Thoracic aorta (tissue), 2 donors: ENCODE measurements at places on chromosomes 12 and 14. TPM values are rescaled to one million over a fixed set of nuclear protein-coding genes. Genes with fewer than 3 reads are reported as not detected.

DNA sequence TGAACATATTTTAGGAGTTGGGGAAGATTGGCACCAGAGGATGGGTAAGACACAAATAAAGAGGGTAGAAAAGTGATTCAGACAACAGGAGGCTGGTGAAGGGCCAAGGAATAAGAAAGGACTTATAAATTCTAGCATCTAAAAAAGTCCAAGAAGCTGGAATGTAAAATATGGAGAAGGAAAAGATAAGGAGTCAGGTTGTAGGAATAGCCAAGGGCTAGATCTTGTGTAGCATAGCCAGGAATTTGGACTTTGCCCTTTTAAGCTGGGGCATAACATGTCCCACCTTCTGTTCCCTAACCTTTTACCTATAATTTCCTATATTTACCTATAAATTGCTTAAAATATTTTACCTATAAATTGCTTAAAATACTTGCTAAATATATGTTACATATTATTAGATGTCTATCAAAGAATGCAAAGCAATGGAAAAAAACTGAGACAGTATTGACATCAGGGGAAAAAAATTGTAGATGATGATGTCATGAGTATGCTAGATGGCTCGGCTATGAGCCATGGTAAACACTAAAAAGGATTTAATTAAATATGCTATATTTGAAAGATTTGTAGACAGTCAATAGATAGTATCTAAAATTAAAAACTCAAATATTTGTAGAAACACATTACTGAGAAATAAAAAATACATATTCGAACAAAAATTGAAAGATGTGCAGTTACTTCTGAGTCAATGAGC, 99.7 kb upstream of the PLEKHG7 start:
- no peaks in the 10 kb centered on the region for H3K36me3 ChIP-seq
- H3K4me1 ChIP-seq = peaks cover 24% of the 10 kb centered on the region
- no peak overlapping the region for H3K27ac ChIP-seq
- no peaks in the 10 kb centered on the region for H3K27me3 ChIP-seq

The SOAT2 gene
- 0.81 TPM for total RNA-seq

DNA sequence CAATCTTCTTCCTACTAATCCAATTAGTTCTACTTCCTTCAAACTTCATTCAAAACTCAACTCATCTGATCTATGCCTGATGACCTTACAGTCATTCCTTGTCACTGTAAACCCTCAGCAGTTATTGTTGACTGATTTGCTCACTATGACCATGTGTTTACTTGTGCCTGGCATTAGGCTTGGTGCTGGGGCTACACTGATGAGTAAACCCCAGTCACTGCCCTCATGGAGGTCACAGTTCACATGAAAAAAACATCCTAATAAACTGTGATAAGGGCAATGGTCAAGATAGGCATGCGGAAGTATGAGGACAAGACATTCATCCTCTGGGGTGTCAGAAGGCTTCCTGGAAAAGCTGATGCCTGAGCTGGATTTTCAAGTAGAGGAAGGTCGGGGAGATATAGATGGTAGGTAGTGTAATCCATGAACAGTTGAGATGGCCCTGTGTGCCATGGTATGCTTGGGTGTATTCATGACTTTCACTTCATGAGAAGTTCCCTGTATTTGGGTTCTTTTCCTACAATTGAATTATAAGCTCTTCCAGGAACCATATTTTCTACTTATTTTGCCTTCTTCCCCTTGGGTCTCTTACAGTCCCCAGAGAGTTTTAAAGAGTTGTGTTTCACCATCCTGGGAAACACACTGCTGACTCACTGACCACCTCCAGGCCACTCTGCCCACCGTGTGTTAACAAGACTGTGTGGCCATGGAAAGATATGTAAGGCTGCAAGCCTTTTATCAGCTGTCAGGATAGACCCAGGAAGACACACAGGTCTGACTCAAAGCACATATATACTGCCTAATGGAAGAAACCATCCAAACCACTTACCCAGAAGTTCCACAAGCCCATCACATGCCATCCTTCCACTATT, 38.7 kb upstream of the DUSP6 start:
- no peak overlapping the region for H3K4me3 ChIP-seq
- H3K27me3 ChIP-seq = no peaks in the 10 kb centered on the region

DNA sequence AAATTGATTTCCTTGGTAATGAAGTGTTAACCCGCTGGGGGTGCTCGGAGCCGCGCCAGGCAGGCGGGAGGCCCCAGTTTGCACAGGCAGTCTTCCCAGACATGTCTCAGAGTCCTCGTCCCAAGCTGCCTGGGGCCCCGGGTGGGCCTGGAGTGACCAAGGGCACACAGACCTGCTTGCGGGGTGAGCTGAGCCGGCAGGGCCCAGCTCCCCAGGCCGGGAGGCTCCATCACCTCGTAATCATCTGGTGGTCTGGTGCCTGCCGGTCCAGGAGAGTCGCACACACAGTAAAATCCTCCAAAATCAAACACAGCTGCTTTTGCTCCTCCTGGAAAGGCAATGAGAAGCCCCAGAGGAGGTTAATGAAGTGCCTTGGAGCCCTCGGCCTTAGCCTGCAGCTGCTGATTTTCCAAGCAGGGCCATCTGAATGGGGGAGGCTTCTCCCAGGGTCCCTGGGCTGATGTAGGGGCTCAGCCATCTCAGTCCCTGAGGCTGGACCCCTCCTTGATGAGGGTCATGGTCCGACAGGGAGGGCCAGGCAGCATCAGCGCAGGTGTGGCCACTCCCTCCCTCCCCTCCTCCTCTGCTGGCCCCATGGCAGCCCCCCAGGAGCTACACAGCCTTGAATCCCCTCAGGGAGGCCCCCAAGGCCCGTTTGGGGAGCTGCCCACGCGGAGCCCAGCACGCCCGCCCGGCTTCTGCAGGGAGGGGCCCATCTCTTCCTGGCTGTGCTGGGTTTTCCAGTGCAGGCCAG, 39.4 kb upstream of the FBRSL1 start:
- H3K27me3 ChIP-seq = no peaks in the 10 kb centered on the region
- H3K4me3 ChIP-seq = no peak overlapping the region
- H3K27ac ChIP-seq = no peak overlapping the region
- no peaks in the 10 kb centered on the region for H3K4me1 ChIP-seq
- H3K36me3 ChIP-seq = no peaks in the 10 kb centered on the region

GRCh38 chr14:61296151-61296550, 15.0 kb upstream of the TMEM30B start:
- no peak for DNase-seq
- no peaks in the 10 kb centered on the region for H3K27me3 ChIP-seq
- no peaks in the 10 kb centered on the region for H3K4me1 ChIP-seq
